ENCODE measurements at places on chromosomes 2 and 18.
A peak's percentile ranks its signal among the peaks of the same experiment; 100 is the strongest.

- DNase-seq: no peak
Measured at GRCh38 chr2:217184242-217184641, 324.4 kb upstream of the TNP1 start.

- no peak for DNase-seq
Measured at GRCh38 chr2:147425437-147426029, 419.3 kb upstream of the ACVR2A start.

- DNase-seq: no peak
Measured at GRCh38 chr2:115084446-115084845, 642.0 kb downstream of the DPP10 start.

GRCh38 chr2:233075966-233076339, 15.8 kb downstream of the INPP5D start:
- DNase-seq: no peak

GRCh38 chr2:144325086-144325485, 194.8 kb downstream of the ZEB2 start:
- peak; percentile 69 for DNase-seq

DNA sequence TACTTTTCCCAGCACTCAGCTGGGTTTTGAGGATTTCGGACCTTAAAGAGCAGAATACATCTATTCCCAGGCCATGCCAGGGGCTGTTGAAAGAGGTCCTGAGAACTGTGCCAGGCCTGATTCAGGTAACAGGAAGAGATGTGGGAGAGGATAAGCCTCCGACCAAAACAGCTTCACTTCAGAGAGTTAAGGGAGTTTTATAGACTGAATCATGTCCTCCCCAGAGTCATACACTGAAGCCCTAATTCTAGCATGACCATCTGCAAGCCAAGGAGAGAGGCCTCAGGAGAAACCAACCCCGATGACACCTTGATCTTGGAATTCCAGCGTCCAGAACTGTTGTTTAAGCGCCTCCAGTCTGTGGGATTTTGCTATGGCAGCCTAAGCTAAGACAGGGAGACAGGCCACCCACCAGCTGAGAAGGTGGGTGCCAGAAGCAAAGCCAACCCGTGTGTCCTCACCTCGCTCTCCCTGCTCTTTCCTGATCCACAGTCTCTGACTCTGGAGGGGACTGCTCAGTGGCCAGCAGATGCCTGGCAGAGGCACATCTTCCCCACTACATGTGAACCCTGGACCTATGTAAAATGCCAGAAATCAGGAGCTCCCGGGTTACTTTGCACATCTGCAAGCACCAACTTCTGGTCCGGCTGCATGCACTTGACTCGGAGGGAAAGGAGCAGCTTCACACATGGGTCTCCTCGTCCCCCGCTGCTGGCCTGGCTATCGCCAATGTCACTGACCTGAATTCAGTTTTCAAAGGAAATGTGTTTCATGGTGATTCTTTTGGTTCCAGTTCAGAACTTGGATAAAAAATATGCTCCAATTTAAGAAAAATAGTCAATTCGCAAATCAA, 116.8 kb upstream of the EPC2 start:
- DNase-seq: no peak

- DNase-seq: no peak
Measured at GRCh38 chr2:83115606-83116005, 1343.5 kb downstream of the SUCLG1 start.

- DNase-seq: no peak
Measured at GRCh38 chr2:177784745-177785067, 287.9 kb downstream of the PDE11A start.

DNA sequence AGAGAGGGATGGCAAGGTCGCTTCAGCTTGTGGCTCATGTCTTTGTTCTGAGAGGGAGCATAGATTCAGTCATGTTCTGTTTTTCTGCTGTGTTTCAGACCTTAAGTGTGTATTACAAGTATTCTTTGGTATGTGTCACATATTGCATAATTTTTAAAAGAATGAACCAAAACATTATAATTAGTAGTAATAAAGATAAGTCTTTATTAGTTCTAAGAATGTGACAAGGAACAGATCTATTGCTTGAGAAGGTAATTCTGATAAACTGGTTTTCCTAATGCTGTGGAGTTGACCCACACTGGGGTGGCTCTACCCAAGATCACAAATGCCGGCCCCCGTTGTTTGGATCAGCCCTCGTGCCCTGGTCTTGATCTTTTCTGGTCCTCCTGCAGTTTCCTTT, 124.3 kb upstream of the FOSL2 start:
- DNase-seq: no peak

GRCh38 chr2:212931271-212931670, 220.1 kb downstream of the IKZF2 start:
- no peak for DNase-seq

DNA sequence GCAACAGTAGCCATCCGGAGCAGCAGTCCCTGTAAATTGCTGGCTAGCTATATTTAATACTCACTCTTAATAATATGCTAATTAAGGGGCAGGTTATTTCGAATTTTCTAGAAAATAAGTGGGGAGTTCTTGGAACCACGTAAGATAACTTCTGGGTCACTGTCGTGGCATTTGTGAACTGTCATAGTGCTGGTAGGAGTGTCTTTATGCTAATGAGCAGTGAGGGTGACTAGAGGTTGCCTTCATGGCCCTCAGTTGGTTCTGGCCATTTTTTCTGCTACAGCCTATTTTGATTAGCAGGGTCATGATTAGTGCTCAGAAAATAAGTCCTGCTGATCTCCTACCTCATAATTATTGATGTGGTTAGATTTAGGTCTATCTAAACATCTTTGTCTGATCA, 249.9 kb upstream of the RASGRP3 start:
- DNase-seq: no peak

DNA sequence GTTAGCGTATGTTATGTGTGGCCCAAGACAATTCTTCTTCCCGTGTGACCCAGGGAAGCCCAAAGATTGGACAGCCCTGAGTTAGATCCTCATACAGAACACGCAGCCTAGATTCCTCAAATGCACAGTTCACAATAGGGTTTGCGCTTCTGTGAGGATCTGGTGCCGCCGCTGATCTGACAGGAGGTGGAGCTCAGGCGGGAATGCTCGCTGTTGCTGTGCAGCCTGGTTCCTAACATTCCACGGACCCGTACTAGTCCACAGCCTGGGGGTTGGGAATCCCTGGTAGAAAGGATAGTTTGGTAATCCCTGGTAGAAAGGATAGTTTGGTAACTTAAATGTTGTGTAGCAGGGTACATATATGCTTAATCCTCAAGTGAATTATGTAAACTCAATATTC, 27.0 kb downstream of the MAPRE3 start:
- DNase-seq: no peak

DNA sequence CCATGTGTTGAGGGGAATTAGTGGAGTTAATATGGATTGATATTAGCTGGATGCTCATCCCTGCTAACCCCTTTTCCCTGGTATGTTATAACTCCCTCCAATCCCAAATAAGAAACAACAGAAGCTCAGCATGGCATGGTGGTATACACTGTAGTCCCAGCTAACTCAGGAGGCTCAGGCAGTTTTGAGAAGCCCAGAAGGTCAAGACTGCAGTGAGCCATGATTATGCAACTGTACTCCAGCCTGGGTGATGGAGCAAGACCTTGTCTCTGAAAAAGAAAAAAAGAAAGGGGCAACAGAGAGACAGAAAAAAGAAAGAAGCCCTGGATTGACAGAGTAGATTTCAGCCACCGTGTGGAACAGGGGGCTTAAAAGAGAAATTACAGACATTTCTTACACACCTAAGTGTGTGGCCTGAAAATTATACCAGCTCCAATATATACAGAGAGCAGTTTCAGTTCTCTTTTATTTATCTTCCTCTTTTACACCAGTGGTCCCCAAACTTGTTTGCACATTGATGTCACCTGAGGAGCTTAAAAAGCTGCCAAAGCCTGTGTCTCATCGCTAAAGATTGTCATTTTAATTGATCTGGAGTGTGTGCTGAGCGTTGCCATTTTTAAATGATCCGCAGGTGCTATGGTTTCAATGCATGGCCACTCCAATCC, 203.6 kb downstream of the UBE2E3 start:
- DNase-seq: no peak

DNA sequence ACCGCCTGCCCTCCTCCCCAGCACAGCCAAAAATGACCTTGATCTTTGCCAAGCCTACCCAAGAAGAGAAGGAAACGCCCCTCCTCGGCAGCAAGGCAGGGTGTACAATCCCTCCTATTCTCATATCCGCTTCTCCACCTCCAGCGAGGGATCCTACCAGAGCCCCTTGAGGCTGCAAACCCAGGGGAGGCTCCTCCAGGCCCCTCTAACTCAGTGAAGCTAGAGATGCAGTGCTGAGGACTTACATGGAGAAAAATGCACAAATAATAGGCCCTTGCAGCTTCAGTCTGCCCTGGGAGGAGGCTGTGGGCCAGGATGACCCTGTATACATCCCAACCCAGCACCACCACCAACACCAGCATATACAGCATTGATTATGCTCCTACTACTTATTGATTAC, 46.9 kb upstream of the POMC start:
- DNase-seq: no peak

DNA sequence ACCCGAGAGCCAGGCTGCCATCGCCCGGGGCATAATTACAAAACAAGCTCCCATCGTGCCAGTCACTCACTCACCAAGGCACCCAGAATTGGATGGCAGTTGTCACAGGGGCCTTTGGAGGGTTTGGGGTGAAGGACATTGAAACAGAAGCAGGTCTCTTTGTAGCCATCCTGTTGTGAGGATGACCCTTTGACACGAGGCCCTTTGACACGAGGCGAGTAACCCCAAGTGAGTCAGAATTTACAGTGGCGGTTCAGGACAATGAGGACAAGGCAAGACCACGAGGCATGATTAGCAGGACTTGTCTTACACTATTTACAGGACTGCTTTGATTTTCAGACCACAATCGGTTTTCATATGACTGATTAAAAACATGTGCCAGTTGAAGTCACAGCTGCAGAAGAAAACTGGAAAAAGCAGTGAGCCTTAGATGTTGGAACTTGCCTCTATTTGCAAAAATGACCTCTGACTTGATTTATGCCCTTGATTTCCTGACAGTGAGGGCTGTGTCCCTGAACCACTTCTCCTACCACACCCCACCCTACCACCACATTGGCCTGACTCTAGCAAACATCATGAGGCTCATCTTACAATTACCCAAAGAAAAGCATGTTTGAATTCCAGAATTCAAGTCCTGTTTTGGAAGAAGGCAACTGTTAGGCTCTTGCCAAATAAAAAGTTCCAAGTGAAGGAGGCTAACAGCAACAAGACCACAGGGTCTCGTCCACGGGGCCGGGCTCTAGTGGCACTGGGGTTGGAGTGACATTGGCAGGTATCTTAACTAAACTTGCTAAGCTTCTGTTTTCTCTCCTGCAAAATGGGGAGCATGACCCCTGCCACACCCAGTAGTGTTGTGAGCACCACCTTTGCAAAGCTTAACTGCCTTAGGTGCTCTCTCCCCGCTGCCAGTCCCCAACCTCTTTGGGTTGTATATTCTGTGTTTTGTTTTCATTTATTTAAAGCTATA, 64.4 kb upstream of the FOSL2 start:
- no peak for DNase-seq

- no peak for DNase-seq
Measured at GRCh38 chr2:15170070-15170775, 390.9 kb downstream of the NBAS start.

DNA sequence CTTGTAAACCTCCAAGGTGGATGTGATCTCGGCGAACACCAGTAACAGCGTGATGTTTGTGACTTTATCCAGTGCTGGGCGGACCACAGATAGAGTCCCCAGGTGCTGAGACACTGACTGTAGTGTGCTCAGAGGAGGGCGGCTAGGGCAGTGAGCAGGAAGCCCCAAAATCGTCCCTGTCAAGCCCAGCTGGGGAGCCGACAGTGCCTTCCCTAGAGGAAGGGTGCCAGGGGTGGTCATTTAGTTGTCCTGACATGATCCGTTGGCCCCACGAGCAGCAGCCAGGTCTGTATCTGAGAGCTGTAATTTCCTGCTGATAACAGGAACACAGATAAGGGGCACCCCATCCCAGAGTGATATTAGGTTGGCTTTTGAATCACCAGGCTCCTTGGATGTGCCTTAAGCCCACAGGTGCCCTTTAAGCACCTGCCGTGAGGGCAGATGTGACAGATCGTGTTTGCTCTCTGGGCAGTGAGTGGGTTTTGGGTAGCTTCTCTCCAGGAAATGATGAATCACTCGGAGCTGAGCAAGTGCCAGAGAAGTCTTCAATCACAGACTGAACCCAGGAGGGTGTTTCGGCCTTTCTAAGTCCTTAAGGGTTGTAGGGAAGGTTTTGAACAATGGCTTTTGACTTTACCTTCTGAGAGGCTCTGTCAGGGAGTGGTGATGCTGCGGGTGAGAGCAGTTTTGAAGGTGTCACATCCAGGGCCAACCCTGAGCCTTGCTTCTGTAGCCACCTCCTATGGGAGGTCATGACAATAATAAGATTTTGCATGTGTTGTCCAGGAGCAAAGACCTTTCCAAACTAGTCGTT, 7.7 kb downstream of the LPIN1 start:
- DNase-seq: peak; percentile 72

DNA sequence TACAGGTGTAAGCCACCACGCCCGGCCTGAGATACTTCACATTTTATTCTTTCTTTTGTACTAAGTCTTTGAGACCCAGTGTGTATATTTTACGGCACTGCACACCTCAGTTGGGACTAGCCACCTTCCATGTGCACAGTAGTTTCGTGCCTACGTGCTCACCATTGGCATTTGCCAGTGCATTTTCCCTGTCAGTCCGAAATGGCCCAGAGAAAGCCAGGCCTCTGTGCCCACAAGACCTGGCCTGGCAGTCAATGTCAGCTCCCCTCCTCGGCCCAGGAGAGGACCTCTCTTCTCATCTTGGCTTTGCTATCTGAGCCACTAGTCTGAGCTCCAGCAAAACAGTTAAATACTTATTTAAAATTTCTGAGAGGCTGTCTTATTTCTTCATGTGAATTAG, 147.8 kb upstream of the KLHL29 start:
- DNase-seq: no peak

GRCh38 chr2:105576440-105577241, 168.1 kb upstream of the NCK2 start:
- no peak for DNase-seq

DNA sequence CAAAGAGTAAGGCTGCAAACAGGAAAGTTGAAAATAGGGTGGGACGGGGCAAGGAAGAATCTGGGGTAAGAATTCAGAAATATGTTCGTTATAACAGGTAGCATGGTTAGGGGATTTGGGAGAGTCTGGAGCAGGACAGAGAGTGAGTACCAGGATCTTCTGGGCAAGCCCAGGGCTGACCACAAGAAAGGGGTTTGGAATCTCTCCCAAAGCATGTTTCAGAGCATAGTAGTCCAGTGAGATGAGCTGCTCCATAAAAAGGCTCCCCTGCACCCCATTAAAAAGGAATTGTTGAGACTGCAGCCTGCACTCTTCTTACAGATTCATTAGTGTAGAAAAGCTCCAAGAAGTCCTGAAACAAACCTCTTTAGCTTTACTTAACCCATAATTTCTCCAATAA, 291.1 kb downstream of the MTX2 start:
- DNase-seq: no peak

- no peak for DNase-seq
Measured at GRCh38 chr18:47791461-47791985, 138.9 kb downstream of the SMAD2 start.

DNA sequence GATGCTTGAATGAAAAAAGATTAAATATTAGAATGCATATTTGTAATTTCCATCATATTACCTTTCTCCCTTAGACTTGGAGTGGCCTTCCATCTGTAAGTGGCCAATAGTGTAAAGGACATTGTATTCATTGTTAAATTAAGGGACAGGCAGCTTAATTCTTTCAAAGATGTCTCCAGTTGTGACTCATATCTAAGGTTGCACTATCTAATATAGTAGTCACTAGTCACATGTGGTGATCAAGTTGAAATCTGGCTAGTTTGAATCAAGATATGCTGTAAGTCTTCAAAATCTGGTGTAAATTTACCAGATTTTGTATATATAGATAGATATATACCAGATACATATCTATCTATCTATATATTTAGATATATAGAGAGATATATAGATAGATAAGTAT, 52.4 kb upstream of the AGPS start:
- no peak for DNase-seq

GRCh38 chr2:210863283-210863682, 306.9 kb downstream of the CPS1 start:
- no peak for DNase-seq
